ENCODE measurements at places on chromosomes 3 and 15.

- DNase-seq, result no peak
Observed at GRCh38 chr3:117537949-117538348, 828.4 kb downstream of the TUSC7 start.

DNA sequence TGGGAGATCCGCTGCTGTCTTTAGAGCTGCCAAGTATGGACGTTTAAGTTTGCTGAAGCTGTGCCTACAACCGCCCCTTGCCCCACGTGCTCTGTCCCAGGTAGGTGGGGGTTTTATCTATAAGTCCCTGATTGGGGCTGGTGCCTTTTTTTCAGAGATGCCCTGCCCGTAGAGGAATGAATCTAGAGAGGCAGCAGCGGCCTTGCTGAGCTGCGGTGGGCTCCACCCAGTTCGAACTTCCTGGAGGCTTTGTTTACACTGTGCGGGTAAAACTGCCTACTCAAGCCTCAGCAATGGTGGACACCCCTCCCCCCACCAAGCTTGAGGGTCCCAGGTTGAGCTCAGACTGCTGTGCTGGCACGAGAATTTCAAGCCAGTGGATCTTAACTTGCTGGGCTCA lies 83.4 kb upstream of the FGF7 start:
- no peak for DNase-seq

- DNase-seq, result peak; percentile 58
Observed at GRCh38 chr3:10419637-10420232, 85.7 kb downstream of the ATP2B2 start.

DNA sequence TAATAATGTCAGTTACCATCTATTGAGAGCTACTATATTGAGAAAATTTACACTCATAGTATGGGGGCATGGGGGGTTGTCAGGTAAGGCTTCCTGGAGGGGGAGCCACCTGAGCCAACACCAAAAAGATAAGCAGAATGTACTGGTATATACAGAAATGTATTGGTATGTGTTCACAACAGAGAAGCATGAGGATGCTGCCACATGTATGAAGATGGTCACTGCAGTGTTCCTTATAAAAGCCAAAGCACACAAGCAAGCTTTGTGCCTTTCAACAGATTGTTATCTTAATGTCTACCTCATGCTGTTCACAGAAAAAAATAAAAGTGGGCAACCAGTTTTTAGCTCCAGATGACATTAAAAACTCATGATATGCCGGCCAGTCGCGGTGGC lies 149.0 kb downstream of the MAGI1 start:
- DNase-seq, result no peak

GRCh38 chr15:72230197-72231065 lies 559 bp downstream of the PKM start:
- DNase-seq, result peak; percentile 92

- no peak for DNase-seq
Observed at GRCh38 chr3:67437789-67438188, 216.6 kb downstream of the SUCLG2 start.

- DNase-seq, result no peak
Observed at GRCh38 chr15:57494581-57494980, 97.1 kb upstream of the MYZAP start.

- DNase-seq, result no peak
Observed at GRCh38 chr15:63987796-63988378, 58.4 kb downstream of the DAPK2 start.

GRCh38 chr3:98778383-98778782 lies 15.2 kb downstream of the ST3GAL6 start:
- DNase-seq, result no peak

GRCh38 chr15:68667800-68668625 lies 89.2 kb downstream of the CORO2B start:
- DNase-seq, result no peak

DNA sequence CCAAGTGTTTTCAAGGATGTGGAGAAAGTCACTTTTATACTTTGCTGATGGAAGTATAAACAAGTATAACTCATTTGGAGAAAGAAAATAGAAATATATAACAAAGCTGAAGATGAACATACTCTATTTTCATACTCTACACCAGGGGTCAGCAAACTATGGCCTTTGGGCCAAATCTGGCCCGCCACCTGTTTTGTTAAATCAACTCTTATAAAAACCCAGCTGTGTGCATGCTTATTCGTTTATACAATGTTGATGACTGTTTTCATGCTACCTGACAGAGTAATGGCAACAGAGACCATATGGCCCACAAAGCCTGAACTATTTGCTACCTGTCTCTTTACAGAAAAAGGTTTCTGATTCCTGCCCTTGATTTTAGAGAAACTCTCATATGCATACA lies 124.0 kb downstream of the NR1D2 start:
- no peak for DNase-seq

- no peak for DNase-seq
Observed at GRCh38 chr15:81043281-81043934, 42.7 kb downstream of the TLNRD1 start.

DNA sequence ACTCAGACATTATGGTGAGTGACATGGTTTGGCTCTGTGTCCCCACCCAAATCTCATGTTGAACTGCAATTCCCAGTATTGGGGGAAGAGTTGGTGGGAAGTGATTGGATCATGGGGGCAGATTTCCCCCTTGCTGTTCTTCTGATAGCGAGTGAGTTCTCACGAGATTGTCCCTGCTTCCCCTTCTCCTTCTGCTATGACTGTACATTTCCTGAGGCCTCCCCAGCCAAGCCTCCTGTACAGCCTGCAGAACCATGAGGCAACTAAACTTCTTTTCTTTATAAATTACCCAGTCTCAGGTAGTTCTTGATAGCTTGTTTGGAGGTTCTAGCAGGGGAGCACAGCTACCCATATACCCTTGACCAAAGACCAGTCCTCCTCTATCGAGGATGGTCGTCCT lies 45.9 kb downstream of the ADAM10 start:
- DNase-seq, result no peak

- DNase-seq, result no peak
Observed at GRCh38 chr3:116808725-116809124, 99.1 kb downstream of the TUSC7 start.

- no peak for DNase-seq
Observed at GRCh38 chr3:49761661-49762060, 24.7 kb downstream of the IP6K1 start.

DNA sequence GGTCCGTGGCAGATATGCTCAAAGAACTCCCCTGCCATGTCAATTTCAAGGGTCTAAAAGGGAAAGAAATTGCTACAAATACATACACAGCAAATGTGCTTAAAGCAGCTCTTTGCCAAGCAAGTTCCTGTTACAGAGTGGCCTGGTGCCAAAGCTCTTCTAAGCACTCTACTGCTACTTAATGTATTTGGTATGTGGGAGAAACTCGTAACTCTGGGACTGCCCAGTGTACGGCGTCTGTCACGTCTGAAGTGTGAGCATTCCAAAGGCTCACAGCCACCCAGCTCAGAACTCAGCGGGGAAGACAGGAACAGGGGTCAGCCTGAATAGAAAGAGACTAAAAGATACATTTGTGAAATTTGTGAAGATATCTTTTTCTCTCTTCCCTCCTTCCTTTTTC lies 54.6 kb downstream of the RBMS3 start:
- DNase-seq, result no peak

GRCh38 chr3:46660543-46661523 lies 32.6 kb downstream of the ALS2CL start:
- peak; percentile 10 for DNase-seq

- no peak for DNase-seq
Observed at GRCh38 chr3:168812234-168812633, 716.5 kb upstream of the GOLIM4 start.

DNA sequence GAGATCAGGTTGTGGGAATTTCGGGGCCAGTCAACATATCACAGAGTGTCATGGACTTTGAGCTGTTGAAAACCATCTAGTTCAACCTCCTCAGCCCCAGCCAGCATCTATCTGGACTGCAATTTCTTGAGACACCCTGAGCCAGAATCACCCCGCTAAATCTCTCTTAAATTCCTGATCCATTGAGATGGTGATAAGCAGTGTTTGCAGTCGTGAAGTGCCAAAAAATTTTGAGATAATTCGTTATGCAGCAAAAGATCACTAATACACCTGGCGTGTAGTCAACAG lies 29.3 kb downstream of the TMED3 start:
- DNase-seq, result no peak

DNA sequence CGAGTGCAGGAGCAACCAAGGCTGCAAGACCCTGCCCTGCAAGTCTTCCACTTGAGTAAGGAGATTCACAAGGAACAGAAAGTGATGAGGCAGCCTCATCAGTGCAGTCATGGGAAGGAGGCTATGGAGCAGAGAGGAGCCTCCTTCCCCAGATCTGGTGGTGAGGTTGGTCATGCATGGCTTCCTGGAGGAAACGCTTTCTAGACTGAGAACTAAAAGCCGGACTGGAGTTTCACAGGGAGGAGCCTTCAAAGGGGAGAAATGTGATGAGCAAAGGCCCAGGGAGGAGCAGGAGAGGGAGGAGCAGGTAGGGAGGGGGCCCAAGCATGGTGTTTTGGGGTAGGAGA lies 139.9 kb downstream of the SRGAP3 start:
- DNase-seq, result no peak

GRCh38 chr3:10357592-10358308 lies 36.8 kb upstream of the SEC13 start:
- DNase-seq, result no peak

GRCh38 chr3:130971208-130971607 lies 55.4 kb downstream of the ASTE1 start:
- no peak for DNase-seq

DNA sequence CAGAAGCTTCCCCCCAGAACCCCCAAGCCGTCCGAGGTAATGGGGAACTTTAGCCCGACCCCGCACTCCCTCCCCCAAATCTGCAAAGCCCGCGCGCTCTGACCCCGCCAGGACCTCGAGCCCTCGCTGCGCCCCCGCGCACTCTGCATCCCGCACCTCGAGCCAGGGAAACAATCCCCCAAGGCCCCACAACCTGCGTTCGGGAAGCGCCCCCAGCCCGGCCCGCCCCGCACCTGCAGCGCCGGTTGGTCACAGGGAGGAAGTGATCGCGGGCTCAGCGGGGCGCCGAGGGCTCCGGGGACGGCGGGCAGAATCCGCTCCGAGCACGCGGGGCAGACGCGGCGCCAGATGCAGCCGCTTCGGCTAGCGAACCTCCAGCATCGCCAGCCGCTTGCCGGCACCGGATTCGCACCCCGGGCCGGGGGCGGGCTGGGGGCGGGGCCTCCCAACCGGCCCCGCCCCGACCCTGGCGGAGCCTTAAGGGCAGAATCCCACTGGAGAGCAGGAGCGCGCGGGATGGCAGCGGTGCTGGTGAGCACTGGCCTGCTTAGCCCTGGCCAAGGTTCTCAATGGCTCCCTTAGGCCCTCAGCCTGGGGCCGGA lies at the start of gene CAMKV:
CAMKV (minus strand) TSS at position 382 of the 602 bp plus-strand sequence. CDS start 7,518 bp downstream, outside the sequence.
- DNase-seq, result peak; percentile 41

- no peak for DNase-seq
Observed at GRCh38 chr15:64571857-64572291, 111.5 kb downstream of the ZNF609 start.

GRCh38 chr15:100247228-100248225 lies 94.2 kb downstream of the ADAMTS17 start:
- no peak for DNase-seq

DNA sequence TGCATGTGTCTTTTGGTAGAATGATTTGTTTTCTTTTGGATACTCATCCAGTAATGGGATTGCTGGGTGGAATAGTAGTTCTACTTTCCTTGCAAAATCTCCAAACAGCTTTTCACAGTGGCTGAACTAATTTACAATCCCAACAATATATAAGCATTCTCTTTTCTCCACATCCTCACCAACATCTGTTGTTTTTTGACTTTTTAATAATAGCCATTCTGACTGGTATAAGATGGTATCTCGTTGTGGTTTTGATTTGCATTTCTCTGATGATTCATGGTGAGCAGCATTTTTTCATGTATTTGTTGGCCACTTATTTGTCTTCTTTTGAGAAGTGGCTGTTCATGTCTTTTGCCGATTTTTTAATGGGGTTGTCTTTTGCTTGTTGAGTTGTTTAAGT lies 55.8 kb downstream of the ST8SIA2 start:
- DNase-seq, result no peak

- DNase-seq, result no peak
Observed at GRCh38 chr15:39657668-39658067, 76.8 kb downstream of the THBS1 start.

DNA sequence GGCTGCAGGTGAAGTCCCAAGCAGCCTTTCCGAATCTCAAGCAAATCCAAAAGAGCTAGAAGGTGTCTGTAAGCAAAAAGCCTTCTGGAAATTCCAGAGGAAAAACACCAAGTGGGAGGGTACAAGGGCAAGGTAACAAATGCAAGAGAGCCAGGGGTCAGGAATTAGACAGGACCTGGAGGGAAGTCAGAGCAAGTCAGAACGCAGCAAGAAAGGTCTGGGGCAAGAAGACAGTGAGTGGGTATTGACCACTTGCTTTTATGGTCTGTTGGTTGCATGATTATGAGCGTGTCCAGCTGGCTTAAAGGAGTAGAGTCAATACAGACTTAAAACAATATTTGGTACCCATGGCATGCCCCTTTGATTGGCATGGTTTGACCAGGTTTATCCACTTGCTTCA lies 66.7 kb upstream of the OXTR start:
- no peak for DNase-seq

DNA sequence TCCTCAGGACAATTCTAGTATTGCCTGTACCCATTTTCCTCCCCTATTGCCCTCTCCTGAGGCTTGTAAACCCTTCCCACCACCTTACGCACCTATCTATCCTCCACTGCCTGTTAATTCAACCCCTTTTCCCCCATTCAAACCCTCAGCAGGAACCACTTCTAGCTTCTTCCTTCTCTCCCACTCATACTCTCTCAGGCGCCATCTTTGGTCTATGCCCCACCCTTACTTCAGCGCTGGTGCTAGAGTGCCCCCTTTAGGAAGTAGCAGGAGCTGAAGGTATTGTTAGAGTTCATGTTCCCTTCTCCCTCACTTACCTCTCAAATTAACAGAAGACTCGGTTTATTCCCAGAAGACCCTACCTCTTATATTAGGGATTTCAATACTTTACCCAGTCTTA lies 121.8 kb upstream of the NLGN1 start:
- DNase-seq, result no peak

DNA sequence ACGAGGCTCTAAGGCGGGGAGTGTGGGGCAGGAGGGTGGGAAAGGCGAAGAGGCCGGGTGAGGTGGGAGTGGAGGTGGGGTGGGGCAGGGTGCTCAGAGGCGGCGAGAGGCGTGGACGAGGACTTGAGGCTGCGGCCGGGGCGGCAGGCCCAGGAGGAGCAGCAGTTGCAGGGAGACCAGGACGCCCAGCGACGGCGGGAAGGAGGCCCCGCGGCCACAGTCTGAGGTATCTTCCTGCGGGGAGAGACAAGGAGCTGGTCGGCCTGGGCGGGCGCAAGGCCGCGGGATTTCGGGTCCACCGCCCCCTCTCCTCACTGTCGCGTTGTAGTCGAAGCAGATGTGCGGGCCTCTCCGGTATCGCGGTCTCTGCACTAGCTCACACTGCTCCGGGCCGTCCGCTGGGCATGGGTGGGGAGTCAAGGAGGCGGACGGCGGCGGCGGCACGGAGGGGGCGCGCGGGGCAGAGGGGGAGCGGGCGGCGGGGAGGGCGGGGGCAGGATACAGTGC lies 5.3 kb upstream of the TMEM115 start:
- no peak for DNase-seq

- DNase-seq, result no peak
Observed at GRCh38 chr3:59161048-59161447, 111.2 kb upstream of the CFAP20DC start.

- DNase-seq, result no peak
Observed at GRCh38 chr15:27231811-27232210, 260.8 kb downstream of the GABRG3 start.
